NCI-H1436 treated with DMSO at 0.1 percent for 48 hours (cell line): ENCODE measurements at places on chromosomes 16 and 17.

DNA sequence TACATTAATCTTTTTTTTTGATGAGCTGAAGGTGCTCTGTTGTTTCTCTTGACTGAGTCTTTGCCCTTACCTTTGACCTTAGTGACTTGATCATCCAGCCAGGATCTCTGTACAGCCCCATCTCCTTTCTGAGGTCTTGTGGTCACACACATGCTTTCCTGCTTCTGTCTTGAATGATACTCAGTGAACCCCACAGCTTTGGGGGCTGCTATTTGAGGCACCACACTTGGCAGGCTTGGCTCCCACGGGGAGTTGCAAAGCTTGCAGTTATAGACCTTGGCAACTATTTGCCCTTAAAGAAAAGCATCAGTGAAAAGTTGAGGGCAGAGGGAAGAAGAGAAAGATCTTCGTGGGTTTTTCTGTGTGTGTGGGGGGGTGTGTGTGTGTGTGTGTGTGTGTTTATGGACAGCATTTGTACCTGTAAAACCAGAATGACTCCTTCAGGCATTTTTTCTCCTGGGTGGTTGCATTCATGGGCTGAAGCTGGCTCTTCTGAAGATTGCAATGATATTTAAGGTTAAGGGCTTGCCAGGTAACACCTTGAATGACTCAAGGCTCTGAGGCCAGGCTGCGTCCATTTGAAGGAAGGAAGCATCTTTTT is 101.6 kb downstream of the MSI2 start:
- no peak for DNase-seq

GRCh38 chr16:87305505-87306391 is 11.4 kb downstream of the C16orf95 start:
- DNase-seq: no peak

DNA sequence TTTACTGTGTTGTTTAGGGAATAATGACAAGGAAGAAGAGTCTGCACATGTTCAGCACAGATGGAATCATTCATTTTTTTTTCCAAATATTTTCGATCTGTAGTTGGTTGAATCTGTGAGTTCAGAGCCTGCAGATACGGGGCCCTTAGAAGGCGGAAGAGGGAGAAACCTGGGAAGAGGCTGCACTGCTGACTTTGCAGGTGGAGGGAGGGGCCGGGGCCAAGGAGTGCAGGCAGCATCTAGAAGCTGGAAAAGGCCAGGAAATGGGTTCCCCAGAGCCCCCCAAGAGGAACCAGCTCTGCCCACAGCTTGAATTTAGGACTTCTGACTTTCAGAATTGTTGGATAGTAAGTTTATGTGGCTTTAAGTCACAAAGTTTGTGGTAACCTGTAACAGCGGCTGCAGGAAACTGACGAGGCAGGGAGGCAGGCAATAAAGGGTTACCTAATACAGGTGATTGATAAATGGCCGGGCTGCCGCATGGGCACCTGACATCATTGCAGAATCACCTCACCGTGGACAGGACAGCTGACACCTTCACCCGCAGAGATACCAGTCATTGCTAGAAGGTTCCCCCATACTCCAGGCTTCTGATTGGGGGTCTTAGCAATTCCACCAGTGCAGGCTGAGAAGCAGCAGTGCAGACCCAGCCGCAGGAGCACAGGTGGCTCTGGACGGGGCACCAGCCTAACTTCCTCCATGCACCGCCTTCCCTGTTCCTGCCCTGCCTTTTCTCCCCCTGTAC is 181.3 kb downstream of the IRF8 start:
- DNase-seq: no peak

DNA sequence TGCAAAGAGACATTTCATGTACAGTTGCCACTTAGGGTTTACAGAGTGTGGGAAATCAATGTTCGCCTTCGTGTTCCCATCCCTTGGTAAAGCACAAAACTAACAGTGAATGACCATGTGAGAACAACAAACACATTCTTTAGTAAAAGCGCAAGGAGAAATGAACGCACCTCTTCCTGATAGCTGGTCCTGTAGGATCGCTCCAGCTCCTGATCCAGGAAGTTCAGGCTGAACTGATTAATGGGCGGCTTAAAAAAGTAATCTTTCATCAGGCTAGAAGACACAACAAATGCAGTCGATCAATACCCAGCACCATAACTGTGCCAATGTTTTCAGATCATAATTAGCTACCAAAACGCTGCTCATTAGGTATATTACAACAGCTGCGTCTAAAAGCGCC is 108.3 kb upstream of the CREBBP start:
- peak; percentile 22 for DNase-seq

- no peak for DNase-seq
These were observed 200.4 kb upstream of the ZFHX3 start for GRCh38 chr16:73248316-73248715.

DNA sequence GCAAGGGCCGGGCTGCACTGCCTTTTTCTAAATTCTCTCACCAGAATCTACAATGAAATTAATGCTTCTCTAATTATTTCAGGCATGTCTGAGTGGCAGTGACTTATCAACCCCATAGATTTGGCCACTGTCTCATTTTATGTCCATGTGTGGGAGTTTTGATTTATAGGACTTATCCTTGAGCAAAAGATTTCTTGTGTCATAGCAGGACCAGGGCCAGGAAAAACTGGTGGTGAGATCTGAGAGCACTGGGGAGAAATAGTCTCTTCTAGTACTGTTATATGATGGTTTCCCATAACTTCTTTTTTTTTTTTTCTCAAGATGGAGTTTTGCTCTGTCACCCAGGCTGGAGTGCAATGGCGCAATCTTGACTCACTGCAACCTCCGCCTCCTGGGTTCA is 1.5 kb upstream of the KRT23 start:
- DNase-seq: no peak

GRCh38 chr16:354971-355461 is 2.5 kb upstream of the AXIN1 start:
- DNase-seq: no peak

DNA sequence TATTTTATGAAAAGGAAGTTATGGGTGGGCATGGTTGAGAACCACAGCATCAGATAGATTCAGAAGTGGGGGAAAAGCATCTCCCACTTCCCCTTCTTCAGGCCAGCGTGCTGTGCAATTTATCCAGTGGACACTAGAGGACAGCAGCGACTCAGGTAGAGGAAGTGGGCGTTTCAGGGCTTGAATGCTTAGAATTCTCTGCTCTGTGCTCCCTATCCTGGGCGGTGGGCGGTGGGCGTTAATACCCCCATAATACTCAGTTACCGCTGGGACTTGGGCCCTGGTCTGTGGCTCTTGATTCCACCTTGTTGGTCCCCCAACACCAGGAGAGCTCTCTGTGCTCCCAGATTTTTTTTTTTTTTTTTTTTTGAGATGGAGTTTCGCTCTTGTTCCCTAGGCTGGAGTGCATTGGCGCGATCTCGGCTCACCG is 3.7 kb upstream of the LYZL6 start:
- DNase-seq: no peak

GRCh38 chr17:45129940-45130680 is 2.2 kb downstream of the PLCD3 start:
- DNase-seq: no peak

- no peak for DNase-seq
These were observed 5.0 kb upstream of the ALDH3A1 start for GRCh38 chr17:19753051-19753509.

- DNase-seq: no peak
These were observed 54.1 kb downstream of the MEAK7 start for GRCh38 chr16:84450176-84450865.

- DNase-seq: no peak
These were observed 39.1 kb downstream of the SPOP start for GRCh38 chr17:49638818-49639217.

- no peak for DNase-seq
These were observed 238.4 kb downstream of the CEP112 start for GRCh38 chr17:65953316-65954147.

GRCh38 chr16:1749152-1750117 is 21.9 kb downstream of the NME3 start:
- no peak for DNase-seq
